ENCODE measurements at places on chromosomes 3 and 15.

- DNase-seq = no peak
Measured at GRCh38 chr3:142168514-142168913, 19.2 kb upstream of the TFDP2 start.

DNA sequence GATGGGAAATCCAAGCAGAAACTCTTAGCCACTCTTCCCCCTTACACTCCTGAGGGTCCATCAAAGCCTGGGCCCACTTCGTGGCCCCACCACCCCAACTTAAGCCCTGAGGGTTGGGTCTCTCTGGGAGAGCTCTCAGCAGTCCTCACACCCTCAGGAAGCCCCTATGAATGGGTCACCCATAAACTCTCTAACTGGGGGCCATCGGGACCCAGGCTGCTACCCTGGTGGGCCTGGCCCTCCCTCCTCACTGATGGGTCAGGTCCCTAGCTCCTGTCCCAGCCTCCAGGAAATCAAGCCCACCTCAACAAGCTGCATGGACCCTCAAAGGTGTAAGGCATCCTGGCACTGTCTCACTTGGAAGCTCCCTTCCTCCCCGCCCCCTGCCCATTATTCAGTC is 19.4 kb downstream of the SH2D7 start:
- no peak for DNase-seq

- no peak for DNase-seq
Measured at GRCh38 chr3:136725468-136725867, 26.7 kb downstream of the STAG1 start.

- DNase-seq = no peak
Measured at GRCh38 chr3:121980450-121980796, 41.6 kb downstream of the ILDR1 start.
